ENCODE measurements at places on chromosomes 5 and 9. TPM values are rescaled to one million over a fixed set of nuclear protein-coding genes. Genes with fewer than 3 reads are reported as not detected.

CNTNAP3 gene
- total RNA-seq: 30.9 TPM

PTGDS gene
- total RNA-seq: 1,960 TPM

- DNase-seq: no peak
Observed at GRCh38 chr5:123438902-123439301, 15.7 kb upstream of the CEP120 start.

DNA sequence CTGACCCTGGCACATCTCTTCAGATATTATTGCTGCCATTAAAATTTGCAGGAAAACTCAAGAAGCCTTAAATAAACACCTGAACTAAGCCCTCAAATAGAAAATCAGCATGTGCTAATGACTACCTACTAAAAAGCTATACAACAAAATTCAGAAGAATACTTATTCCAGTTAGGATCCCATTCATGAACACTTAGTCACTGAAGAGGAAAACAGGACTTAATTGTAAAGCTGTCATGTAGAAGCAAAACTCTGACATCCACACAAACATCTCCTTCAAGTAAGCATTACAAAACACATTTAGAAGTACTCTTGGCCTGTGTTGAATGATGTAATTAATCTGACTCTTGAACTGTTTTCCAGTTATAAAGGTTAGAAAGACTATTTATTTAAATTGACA, 19.9 kb downstream of the ELL2 start:
- DNase-seq: no peak

- no peak for DNase-seq
Observed at GRCh38 chr5:86983208-86983607, 284.5 kb upstream of the RASA1 start.
